Stimulated activated effector memory CD8-positive, alpha-beta T cell treated with anti-CD3 and anti-CD28 coated beads, Interleukin-12 subunit alpha, Interleukin-12 subunit beta, amount 100 ng/mL, for 72 hours (primary cell): ENCODE measurements at places on chromosomes 3 and 15.

DNA sequence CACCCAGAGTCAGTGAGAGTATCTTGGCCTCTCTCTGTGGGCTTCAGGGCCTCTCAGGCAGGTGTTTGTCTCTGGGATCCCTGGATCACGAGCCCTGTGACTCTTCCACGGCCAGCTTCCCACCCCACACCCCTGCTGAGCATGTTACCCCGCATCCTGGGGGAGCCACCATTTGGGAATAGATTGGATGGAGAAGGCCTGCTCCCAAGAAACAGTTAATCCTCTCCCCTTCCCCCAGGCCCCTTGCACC lies 15.5 kb upstream of the SRP14 start:
- DNase-seq: no peak

DNA sequence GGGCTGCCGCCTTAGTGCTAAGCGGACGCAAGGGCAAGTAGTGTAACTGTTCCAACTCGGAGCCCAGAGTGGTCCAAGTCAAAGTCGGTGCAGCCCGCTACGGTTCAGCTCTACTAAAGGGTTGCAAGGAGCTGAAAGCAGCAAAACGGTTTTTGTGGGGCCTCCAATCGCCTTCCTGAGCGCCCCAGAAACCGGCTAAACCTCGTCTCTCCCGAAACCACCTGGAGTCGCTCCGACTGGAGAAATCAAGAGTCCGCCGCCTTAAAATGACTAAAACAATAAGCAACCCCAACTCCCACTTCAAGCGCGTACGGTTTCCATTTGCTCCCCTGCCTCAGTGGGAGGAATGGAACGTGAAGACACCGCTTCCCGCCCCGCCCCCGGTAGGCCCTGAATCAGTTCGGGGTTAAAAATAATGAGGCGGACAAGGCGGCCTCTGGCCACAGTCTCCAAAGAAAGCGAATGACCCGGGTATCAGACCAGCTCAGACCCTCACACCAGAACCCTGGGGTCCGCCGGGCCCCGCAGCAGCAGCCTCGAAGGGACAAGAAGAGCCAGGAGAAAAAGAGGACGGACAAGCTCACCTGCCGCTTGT lies 401 bp downstream of the SEC11A start:
- no peak for DNase-seq

- no peak for DNase-seq
Observed at GRCh38 chr15:63818191-63818590, 15.6 kb downstream of the HERC1 start.

DNA sequence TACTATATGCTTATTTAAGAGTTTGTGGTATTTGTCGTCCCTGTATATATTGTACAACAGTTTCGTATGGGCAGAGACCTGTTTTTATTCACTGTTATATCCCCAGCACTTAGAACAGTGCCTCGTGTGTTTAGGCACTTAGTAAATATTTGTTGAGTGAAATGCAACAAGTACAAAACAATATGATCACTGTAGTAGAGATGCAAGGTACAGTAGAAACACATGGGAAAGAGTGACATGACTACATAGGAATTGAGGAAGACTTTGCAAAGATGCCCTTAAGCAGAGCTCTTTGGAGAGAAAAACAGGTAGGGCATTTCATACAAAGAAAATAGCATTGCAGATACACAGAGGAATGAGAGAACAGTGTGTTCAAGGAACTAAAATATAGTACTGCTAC lies 18.3 kb downstream of the RASA2 start:
- DNase-seq: no peak

GRCh38 chr3:47283193-47283537 lies 421 bp downstream of the KLHL18 start:
- DNase-seq: peak; percentile 6

GRCh38 chr3:172448661-172449465 lies 607 bp upstream of the GHSR start:
- no peak for DNase-seq
